Stimulated activated CD4-positive, alpha-beta T cell treated with anti-CD3 and anti-CD28 coated beads, Interleukin-1b, Interleukin-23, amount 100 ng/mL, for 1 hour (primary cell): ENCODE measurements at places on chromosomes 11 and 22.

- DNase-seq, result no peak
Observed at GRCh38 chr11:61967924-61968757, 707 bp upstream of the FTH1 start.

- DNase-seq, result no peak
Observed at GRCh38 chr11:44788536-44789261, 61.9 kb downstream of the TSPAN18 start.

DNA sequence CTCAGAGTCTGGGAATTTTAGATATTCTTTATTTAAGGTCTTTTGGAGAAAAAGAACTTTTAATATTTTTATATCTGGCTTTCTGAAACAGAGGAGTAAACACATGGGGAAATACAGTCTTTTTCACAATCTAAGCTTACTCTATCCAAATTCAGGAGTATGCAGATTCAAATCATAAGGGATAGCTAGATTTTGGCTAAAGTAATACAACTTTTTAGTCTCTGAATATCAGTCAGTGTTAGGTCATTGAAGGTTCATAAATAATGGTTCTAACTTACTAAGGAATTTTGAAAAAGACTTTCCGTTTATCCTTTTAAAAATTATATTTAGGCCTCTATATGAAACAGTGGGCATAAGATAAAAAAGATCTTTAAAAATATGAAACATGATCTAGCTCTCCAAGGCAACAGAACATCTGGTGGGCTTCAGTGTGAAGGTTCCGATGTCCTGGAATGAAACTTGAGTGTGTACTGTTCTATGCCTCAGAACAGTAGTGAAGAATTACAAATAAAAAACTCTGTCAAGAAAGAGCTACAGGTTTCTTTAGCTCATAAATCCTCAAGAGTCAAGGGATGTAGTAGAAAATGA, 165.2 kb upstream of the PDGFD start:
- DNase-seq, result no peak

GRCh38 chr11:122695076-122695615, 39.6 kb downstream of the UBASH3B start:
- DNase-seq, result no peak

DNA sequence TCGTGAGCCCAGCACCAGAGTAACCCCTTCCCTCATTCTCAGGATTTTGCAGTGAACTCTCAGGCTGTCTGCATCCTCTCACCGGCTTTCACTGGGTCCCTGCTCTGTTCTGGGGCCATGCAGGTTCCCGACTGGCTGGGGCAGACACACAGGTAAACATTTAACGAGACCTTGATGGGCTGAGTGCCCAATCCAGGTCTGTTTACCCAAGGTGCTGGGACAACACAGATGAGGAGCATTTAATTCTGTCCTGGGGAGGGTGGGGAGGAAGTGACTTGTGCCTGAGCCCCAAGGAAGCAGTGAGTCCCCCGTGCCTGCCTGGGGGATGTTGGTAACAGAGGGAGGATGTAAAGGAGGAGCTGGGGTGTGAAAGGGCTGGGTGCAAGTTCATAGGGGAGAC, 4.4 kb downstream of the BIK start:
- DNase-seq, result no peak

GRCh38 chr11:134630861-134631260, 218.8 kb upstream of the B3GAT1 start:
- DNase-seq, result no peak

DNA sequence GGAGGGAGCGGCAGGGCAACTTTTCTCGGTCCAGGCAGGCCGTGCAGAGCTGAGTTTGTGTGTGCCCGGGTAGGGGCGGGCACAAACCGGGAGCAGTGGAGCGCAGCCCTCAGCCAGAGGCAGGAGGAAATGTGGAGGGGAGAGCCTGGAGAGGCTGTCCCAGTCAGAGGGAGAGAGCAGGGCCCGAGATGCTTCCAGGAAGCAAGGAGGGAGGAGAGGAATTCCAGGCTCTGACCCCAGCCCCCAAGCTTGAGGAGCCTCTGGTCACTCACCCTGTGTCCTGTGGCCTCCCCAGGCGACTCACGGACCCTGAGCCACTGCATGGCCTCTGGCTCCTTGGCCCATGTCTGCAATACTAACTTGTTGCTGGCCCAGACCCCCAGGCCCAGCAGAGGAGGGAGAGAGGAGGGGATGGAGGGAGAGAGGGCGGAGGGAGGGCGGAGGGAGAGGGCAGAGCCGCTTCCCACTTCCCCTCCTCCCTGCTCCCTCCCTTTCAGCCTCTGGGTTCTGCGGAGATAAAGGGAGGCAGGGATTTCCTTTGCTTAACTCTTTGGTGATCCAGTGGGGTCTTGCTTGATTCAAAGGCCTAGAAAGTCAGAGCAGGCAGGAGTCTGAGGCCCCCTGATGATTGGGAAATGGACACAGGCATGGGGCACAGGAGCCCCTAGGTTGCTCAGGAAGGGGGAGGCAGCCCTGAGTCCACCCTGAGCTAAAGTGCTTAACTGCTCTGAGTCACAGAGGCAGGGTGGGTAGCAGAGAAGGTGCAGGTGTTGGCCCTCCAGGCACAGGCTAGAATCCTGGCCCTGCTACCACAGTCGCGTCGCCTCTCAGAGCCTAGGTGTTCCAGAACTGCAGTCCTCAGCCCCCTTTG, at the start of gene C1QTNF6:
Gene C1QTNF6 (minus strand): TSS at position 357 of the 871 bp plus-strand sequence. CDS start 34 bp downstream, at position 323.
- no peak for DNase-seq

GRCh38 chr11:35723913-35724312, 61.3 kb downstream of the TRIM44 start:
- no peak for DNase-seq

DNA sequence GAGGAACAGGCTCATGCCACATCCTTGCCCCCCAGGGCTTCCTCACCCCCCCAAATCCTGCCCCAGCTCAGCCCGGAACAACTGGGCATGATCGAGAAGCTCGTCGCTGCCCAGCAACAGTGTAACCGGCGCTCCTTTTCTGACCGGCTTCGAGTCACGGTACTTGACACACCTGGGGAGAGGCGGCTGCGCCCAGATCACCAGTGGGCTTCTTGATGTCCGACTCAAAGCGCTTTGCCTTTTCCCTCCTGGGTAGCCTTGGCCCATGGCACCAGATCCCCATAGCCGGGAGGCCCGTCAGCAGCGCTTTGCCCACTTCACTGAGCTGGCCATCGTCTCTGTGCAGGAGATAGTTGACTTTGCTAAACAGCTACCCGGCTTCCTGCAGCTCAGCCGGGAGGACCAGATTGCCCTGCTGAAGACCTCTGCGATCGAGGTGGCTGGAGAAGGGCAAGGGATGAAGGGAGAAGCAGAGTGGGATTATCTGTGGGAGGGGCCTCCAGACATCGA, 3.5 kb downstream of the NR1H3 start:
- no peak for DNase-seq

GRCh38 chr11:113974741-113975470, at the start of gene HTR3A:
Gene HTR3A (plus strand): TSS chr11:113975108. CDS start chr11:113975326, 218 bp downstream.
- DNase-seq, result no peak

- no peak for DNase-seq
Observed at GRCh38 chr22:20296598-20296997, 23.3 kb downstream of the DGCR6L start.

DNA sequence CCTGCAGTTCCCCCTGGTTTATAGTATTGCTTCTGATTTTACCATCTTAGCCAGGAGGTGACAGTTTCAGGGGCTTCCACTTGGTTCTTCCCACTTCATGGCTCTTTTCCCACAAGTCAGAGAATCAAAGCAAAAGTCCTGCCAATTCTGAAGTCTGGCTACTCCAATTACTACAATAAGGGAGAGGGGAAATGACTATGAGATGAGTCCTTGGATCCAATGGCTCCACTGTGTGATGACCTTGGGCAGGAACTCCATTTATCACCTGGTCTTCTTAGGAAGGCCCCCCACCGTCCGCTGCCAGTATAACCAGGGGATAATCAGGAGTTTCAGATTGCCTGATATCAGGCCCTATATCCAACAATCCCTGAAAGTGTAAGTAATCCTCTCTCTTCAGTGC, 31.6 kb upstream of the CCND1 start:
- DNase-seq, result no peak

DNA sequence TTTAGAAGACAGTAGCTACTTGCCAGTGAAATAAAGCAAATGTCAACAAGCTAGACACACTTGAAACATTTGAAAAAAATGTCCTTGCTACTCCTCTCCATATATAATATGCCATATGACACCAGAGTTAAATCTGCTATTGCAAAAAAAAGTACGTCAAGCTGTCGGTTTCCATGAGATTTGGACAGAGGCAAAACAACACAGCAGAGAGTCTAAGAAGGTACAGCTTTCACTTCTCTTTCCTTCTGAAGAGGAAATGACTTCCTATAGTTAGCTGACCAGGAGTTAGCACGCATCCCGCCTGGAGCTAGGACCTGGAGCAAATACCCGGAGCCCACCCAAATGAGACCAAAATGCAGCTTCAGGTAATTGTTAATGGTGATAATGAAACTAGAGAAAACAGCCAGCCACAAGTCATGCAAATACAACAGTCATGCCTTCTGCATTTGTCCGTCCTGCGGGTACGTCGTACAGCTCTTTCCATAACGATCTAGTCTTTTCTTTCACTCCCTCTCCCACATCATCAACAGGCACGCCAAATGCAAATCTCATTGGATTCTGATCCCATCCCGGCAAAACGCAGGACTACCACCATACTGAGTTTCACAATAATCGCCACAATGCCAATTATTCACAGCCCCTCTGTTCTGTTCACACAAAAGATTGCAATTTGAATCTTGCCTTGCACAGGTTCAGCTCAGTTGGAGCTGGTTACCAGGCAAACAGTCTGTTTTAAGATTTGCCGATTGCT, 395.0 kb upstream of the CCDC90B start:
- DNase-seq, result no peak

DNA sequence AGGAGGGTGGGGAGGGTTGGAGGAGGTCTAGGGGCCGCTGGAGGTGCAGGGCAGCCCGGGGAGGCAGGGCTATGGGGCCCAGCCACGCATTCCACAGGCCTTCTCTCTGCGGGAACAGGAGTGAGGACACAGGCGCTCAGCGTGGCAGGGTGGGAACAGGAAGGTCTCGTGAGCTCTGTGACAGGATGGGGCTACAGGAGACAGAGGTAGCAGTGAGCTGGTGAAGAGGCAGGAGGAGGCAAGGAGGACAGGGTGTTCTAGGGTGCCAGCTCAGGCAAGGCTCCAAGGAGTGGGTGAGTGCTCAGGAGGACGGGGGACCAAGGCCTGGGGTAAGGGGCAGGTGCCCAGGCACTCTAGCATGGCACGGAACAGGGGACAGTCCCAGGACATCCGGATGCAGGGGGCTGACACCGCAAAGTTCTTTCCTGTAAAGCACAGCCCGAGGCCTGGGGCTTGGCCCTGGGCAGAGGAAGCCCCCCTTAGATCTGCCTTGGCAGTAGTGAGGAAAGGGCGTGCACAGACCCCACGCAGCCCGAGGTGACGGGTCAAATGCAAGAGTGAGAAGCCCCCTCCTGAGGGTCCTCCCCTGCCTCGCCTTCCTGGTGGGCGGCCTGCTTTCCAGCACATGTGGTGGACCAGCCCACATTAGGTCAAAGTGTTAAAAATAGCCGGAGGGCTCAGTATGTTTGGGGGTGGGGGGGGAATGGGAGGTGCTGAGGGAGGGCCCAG, 4.7 kb upstream of the NEAT1 start:
- no peak for DNase-seq

GRCh38 chr22:29872989-29873388, 10.0 kb upstream of the MTMR3 start:
- DNase-seq, result no peak

- DNase-seq, result no peak
Observed at GRCh38 chr11:76628408-76628947, 42.1 kb downstream of the LRRC32 start.

DNA sequence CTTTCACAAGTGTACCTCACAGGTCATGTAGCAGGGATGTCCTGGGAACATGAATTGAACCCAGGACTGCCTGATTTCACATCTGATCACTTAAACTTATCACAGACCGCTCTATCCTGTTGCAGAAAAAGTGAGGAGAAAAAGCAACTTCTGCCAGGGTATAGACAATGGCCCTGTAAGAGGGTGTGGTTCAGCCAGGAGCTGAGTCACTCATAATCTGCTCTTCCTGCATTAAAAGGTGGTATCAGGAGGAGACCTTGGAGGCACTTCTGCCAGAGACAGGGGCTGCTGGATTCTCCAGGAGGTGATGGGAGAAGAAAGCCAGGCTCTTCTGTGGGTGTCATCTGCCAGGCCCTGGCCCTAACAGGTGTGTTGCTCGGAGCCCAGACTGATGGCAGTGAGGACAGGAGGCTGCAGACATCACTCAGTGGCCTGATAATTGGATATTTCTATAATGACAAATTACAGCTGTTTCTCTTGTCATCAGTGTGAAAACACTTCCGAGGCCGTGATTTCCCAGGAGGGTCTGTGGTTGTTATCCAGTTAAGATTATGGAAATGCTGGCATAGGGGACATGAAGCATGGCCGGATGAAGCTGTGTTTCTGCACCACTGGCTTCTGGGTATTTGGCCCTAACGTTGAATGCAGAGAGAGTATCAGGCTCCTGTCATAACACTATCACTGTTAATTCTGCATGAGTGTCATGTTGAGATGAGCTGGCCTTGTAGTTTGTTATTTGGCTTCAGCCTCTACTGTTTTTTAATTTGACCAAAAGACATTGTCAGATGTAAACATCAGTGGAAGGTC, 125.1 kb upstream of the ZBED5 start:
- no peak for DNase-seq

DNA sequence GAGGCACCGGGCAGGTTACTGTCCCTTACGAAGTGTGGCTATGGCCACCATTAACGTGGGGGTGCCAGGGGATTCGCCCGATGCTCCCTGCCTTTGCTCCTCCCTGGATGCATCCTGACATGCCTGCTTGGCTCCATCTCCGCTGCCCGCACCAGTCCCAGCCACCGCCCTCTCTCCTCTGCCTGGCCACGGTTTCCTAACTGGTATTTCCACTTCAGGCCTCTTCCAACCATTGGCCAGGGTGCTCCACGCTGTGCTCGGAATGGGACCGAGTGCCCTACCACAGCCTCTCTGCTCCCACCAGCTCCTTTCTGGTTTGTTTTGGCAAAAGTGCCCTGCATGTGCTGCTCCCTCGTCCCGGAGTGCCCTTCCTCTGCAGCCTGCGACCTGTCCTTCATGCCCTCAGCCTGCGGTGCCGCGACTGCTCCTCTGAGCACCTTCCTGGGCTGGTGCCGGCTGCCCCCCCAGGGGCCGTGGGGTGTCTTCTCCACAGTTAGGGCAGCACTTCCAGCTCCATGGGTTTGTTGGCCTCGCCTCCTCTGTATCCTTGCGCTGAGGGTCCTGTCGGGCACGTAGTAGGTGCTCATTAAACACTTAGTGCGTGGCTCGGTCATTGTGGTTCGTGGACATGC, 12.6 kb upstream of the GRAMD4 start:
- no peak for DNase-seq

- no peak for DNase-seq
Observed at GRCh38 chr11:76578654-76579055, 91.9 kb downstream of the LRRC32 start.

DNA sequence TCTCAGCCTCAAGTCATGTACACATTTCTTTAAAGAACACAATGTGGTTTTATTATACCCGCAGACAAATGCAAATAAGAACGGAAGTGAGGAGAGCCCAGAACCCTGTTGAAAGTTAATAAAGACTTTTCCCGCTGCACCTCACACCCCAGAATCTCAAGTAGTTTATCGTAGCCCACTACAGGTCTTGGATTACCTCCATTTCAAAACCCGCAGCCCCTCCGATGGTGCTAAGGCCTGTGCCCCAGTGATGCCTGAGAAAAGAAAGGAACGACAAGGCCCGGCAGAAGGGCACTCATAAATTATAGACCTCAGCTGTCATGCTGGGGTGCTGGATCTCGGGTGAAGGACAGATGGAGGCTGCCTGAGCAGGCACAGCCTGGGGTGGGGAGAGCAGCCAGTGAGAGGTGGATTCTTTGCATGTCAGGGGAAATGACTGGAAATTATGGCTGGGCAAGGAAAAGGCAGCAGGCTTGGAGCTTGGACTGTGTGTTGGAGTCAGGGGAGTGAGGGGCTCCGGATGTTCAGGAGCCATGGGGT, 354.1 kb downstream of the NTM start:
- no peak for DNase-seq
